ENCODE measurements at places on chromosomes 2 and 18.

GRCh38 chr18:78571831-78572347 is 407.7 kb upstream of the SALL3 start:
- no peak for DNase-seq

GRCh38 chr2:69116438-69116837 is 103.5 kb downstream of the ANTXR1 start:
- no peak for DNase-seq

GRCh38 chr2:212136216-212136795 is 402.3 kb downstream of the ERBB4 start:
- no peak for DNase-seq

DNA sequence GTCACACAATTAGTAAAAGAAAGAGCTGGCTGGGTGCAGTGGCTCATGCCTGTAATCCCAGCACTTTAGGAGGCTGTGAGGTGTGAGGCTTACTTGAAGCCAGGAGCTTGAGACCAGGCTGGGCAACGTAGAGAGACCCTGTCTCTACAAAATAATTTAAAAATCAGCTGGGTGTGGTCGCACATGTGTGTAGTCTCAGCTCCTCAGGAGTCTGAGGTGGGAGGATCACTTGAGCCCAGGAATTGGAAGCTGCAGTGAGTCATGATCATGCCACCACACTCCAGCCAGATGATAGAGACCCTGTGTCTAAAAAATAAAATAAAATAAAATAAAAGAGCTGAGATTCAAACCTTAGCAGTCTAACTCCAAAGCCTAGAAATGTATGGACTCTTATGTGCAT is 39.0 kb upstream of the NEDD4L start:
- DNase-seq: no peak

DNA sequence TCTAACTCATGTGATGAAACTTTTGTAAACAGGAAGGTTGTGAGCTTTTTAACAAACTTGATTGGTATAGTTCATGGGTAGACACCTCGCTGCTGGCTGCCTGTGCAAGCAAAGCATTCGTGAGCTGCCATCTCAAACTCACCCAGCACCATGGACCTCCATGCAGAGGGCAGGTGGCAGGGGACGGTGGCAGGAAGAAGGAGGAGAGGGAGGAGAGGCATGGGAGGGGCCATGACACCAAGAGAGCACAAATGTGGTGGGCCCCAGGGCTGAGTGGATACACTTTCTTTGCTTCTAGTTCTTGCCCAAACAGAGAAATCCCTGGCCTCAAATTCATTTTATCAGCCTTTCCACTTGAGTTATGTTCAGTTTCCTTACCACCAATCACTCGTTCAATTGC is 29.1 kb downstream of the AFG3L2 start:
- DNase-seq: no peak
